ENCODE measurements at places on chromosomes 12 and 14. TPM values are rescaled to one million over a fixed set of nuclear protein-coding genes. Genes with fewer than 3 reads are reported as not detected.

Gene ITGA7
- 40.6 TPM for polyA plus RNA-seq

Gene WNT1
- not detected for polyA plus RNA-seq

Gene PTGDR
- 0.65 TPM for polyA plus RNA-seq

Gene RFLNA
- polyA plus RNA-seq: 6.7 TPM

Gene IFI27
- polyA plus RNA-seq: 26.7 TPM

Gene OR4K2
- polyA plus RNA-seq: not detected

Gene OR4E2
- not detected for polyA plus RNA-seq
